ENCODE measurements at places on chromosomes 11 and 22. TPM values are rescaled to one million over a fixed set of nuclear protein-coding genes. Genes with fewer than 3 reads are reported as not detected.

- no peak for DNase-seq
Measured at GRCh38 chr22:35960854-35961253, 67.8 kb downstream of the RBFOX2 start.

DNA sequence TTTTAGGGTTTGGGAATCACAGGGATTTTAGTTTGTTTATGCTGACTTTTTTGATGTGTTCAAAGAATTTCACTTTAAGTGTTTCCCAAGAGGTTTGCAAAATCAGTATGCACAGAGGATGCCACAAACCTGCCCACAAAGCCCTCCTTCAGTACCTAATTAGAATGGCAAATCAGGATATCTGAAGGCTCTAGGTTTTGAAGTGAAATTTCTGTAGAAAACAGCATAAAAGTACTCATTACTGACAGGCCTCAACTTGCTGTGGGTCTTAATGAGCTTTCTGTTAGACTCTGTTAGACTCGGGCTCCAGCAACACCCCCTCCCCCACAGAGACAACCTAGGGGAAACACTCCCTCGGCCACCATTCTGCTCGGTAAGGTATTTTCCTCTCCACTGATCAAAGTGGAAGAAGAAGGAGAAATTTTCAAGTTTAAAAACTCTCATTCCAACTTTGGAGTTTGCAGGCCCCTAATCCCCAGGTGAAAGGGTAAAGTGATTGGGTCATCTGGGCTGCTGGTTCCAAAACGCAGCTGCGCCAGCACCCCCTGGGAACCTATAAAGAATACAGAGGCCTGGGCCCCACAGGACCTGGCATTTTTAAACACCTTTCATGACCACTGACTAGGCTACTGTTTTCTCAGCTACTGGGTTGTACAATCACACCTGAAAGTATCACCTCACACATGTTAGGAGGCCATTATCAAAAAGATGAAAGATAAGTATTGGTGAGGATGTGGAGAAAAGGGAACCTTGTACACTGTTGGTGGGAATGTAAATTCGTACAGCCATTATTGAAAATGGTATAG is 67.5 kb downstream of the PLEKHA7 start:
- DNase-seq: no peak

GRCh38 chr22:49824936-49825335 is 2.7 kb downstream of the BRD1 start:
- no peak for DNase-seq

- no peak for DNase-seq
Measured at GRCh38 chr22:44026630-44027511, 2.8 kb downstream of the PARVB start.

Gene C1QTNF4
- 5.8 TPM for polyA plus RNA-seq

GRCh38 chr11:27718863-27719545 is 18.7 kb upstream of the BDNF start:
- no peak for DNase-seq

DNA sequence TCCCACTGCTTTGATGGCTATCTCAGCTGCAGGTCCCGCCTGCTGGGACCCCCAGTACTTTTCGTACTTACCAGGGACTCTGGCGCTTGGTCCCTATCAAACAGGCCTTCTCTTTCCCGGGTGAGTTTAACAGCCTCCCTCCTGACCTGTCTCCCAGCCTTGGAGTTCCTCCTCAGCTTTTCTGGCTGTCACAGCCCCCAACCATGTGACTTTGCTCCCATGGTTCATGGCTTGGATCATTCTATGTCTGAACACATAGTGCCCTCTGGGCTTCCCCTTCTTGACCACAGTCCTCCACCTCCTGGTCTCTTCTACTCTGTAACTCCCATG is 56.9 kb downstream of the PARVA start:
- no peak for DNase-seq

GRCh38 chr11:122617297-122617696 is 38.2 kb upstream of the UBASH3B start:
- DNase-seq: no peak
